Aorta (tissue), 5 donors: ENCODE measurements at places on chromosomes 6 and 20. TPM values are rescaled to one million over a fixed set of nuclear protein-coding genes. Genes with fewer than 3 reads are reported as not detected.

Gene RNF114
- total RNA-seq: 46.8 TPM

Gene FAM120B
- 30.2 TPM for total RNA-seq

Gene ACTL10
- 0.96 TPM for total RNA-seq

Gene RNF144B
- 35.9 TPM for total RNA-seq

Gene PROKR2
- total RNA-seq: not detected

Gene HLA-DQA1
- total RNA-seq: 27.0 TPM

Gene TRIM31
- not detected for total RNA-seq

Gene THEMIS
- 1.7 TPM for total RNA-seq

Gene CD93
- total RNA-seq: 160 TPM

Gene OR12D3
- not detected for total RNA-seq

Gene VWA7
- 0.58 TPM for total RNA-seq

DNA sequence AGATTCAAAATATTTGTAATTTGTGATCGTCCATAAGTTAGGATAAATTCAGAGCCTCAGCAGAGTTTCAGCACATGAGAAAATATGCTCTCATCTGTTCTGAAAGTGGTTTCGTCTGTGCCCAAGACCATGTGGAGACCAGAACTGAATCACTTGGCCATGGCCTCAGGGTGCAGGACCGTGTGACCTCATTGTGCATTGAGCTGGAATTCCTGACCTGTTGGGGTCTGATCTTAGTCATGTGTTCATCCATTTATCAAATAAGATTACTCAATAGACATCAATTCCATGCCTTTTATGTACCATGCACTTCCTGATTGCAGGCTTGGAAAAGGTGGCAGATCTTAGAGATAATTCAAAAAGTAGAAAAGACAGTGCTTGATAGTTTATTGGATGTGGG, 680.5 kb downstream of the QKI start:
- H3K36me3 ChIP-seq: no peaks in the 10 kb centered on the region
- H3K27ac ChIP-seq: no peak overlapping the region
- H3K27me3 ChIP-seq: no peaks in the 10 kb centered on the region
- no peak for DNase-seq

DNA sequence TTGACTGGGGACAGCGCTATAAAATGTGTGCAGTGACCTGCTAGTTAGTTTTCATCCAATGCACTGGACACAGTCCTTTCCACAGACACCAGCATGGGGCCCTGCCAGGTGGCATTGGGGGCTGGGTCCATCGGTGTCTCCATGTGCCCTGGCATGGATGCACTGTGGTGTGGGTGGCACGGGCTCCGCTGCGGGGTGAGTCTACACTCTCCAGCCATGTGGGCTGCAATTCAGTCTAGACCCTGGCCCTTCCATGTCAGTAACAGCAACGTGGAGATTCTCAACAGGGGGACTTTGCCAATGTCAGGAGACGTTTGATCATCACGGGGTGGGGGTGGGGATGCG, 100.0 kb downstream of the RAMACL start:
- H3K4me1 ChIP-seq: no peaks in the 10 kb centered on the region
- H3K36me3 ChIP-seq: no peaks in the 10 kb centered on the region
- DNase-seq: peak; percentile 40
- H3K4me3 ChIP-seq: no peak overlapping the region
- no peak overlapping the region for H3K27ac ChIP-seq

GRCh38 chr6:52407467-52407866, 12.7 kb upstream of the EFHC1 start:
- DNase-seq: no peak
- no peaks in the 10 kb centered on the region for H3K36me3 ChIP-seq
- H3K27ac ChIP-seq: no peak overlapping the region
- no peaks in the 10 kb centered on the region for H3K27me3 ChIP-seq

- DNase-seq: no peak
- H3K4me3 ChIP-seq: no peak overlapping the region
- no peaks in the 10 kb centered on the region for H3K27me3 ChIP-seq
- H3K36me3 ChIP-seq: no peaks in the 10 kb centered on the region
These were observed 56.5 kb upstream of the ADGRF1 start for GRCh38 chr6:47098570-47098993.

DNA sequence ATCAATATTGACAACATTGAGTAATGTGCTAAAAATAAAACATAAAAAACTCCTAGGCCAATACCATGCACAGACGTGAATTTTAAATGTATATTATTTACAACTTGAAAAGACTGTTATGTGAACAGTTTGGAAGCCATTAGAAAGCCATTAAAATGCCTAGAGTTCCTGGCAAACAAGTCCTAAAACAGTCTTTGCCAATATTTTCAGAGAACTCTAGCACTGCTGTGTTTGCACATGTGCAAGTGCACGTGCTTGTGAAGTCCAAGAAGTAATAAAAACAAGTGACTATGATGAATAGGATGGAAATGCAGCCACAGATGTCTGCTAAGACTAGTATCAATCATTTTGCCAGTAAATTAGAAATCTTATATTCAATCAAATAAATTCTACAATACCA, 1447.6 kb downstream of the GRIK2 start:
- H3K27me3 ChIP-seq: no peaks in the 10 kb centered on the region
- H3K4me3 ChIP-seq: no peak overlapping the region
- no peak for DNase-seq
- no peaks in the 10 kb centered on the region for H3K36me3 ChIP-seq

GRCh38 chr20:47359530-47360296, 3.2 kb upstream of the ZMYND8 start:
- peaks cover 5% of the 10 kb centered on the region for H3K4me1 ChIP-seq
- no peak for DNase-seq
- H3K36me3 ChIP-seq: no peaks in the 10 kb centered on the region
- H3K27ac ChIP-seq: peak overlapping the region; percentile 100
- H3K27me3 ChIP-seq: no peaks in the 10 kb centered on the region

- DNase-seq: no peak
- H3K27ac ChIP-seq: no peak overlapping the region
- no peaks in the 10 kb centered on the region for H3K36me3 ChIP-seq
- no peak overlapping the region for H3K4me3 ChIP-seq
These were observed 110.8 kb downstream of the TNFAIP3 start for GRCh38 chr6:137977814-137978213.

DNA sequence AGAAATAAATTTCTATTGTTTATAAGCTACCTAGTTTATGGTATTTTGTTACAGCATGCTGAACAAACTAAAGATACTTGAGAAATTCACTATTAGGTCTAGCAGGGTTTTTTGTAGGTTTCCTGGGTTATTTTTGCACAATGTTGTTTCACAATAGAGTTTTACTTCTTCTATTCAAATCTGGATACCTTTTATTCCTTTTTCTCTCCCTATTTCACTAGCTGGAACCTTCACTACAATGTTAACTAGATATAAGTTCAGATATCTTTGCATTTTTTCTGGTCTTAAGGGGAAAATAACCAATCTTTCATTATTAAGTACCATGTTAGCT, 237.7 kb upstream of the CITED2 start:
- H3K27ac ChIP-seq: no peak overlapping the region
- H3K36me3 ChIP-seq: no peaks in the 10 kb centered on the region
- H3K4me3 ChIP-seq: no peak overlapping the region
- no peaks in the 10 kb centered on the region for H3K27me3 ChIP-seq
- H3K4me1 ChIP-seq: no peaks in the 10 kb centered on the region
- no peak for DNase-seq

- no peaks in the 10 kb centered on the region for H3K36me3 ChIP-seq
- H3K27me3 ChIP-seq: no peaks in the 10 kb centered on the region
- no peak overlapping the region for H3K4me3 ChIP-seq
- peaks cover 2% of the 10 kb centered on the region for H3K4me1 ChIP-seq
- H3K27ac ChIP-seq: no peak overlapping the region
- DNase-seq: no peak
These were observed 38.5 kb downstream of the HTR1B start for GRCh38 chr6:77424761-77425160.

DNA sequence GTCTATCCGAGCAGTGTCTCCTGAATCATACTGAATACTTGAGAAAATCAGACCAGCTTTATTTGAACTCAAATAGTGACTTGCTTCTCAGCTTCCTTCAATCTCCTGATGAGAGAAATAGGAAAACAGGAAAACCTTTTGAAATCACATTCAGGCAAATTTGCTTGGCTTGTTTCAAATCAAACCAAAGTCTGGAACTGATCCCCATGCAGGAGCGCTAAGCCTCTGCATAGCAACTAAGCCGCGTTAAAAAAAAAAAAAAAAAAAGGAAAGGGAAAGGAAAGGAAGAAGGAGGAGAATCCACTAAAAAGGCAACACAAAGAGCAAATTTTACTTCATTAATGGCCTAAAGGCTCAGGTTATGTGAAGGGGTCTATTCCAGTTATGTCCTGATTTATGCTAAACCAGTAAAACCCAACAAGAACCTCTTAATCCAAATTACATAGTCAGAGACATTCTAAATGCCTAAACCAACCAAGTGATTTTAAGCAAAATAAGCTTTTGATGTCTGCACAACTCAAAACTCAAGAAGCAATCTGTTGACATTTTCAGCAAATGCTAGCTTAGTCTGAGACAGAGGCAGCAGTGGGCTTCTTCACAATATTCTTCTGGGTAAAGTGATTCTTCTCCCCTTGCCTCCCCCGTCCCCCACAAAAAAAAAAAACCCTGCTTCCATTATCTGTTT, 112.5 kb downstream of the SOBP start:
- H3K4me3 ChIP-seq: no peak overlapping the region
- H3K4me1 ChIP-seq: no peaks in the 10 kb centered on the region
- no peaks in the 10 kb centered on the region for H3K36me3 ChIP-seq
- H3K27ac ChIP-seq: no peak overlapping the region

- no peak overlapping the region for H3K4me3 ChIP-seq
- no peak overlapping the region for H3K27ac ChIP-seq
- no peaks in the 10 kb centered on the region for H3K36me3 ChIP-seq
- no peaks in the 10 kb centered on the region for H3K27me3 ChIP-seq
These were observed 636.1 kb downstream of the KIF16B start for GRCh38 chr20:15937179-15937578.

GRCh38 chr6:148681666-148682065, 65.2 kb upstream of the UST start:
- no peaks in the 10 kb centered on the region for H3K4me1 ChIP-seq
- DNase-seq: no peak
- no peaks in the 10 kb centered on the region for H3K27me3 ChIP-seq
- no peak overlapping the region for H3K27ac ChIP-seq

DNA sequence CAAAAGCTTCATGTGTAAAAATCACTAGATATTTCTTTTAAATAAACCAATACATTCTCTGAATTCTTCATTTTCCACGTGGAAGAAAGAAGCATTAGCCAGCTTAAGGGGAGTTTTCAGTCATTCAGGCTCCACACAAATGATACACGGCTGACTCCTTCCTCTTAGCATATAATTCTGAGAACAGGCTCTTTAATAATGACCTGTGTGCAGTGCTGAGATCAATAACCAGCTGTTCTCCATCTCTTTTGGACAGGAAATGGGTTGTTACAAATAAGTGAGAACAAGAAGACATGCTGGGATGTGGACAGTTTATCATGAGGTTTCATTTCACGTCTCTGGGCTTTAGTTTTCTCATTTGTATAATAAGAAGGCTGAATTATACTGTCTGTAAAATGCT, 146.9 kb upstream of the C6orf118 start:
- DNase-seq: no peak
- no peaks in the 10 kb centered on the region for H3K4me1 ChIP-seq
- no peak overlapping the region for H3K27ac ChIP-seq
- H3K27me3 ChIP-seq: no peaks in the 10 kb centered on the region
- H3K36me3 ChIP-seq: no peaks in the 10 kb centered on the region
- no peak overlapping the region for H3K4me3 ChIP-seq

DNA sequence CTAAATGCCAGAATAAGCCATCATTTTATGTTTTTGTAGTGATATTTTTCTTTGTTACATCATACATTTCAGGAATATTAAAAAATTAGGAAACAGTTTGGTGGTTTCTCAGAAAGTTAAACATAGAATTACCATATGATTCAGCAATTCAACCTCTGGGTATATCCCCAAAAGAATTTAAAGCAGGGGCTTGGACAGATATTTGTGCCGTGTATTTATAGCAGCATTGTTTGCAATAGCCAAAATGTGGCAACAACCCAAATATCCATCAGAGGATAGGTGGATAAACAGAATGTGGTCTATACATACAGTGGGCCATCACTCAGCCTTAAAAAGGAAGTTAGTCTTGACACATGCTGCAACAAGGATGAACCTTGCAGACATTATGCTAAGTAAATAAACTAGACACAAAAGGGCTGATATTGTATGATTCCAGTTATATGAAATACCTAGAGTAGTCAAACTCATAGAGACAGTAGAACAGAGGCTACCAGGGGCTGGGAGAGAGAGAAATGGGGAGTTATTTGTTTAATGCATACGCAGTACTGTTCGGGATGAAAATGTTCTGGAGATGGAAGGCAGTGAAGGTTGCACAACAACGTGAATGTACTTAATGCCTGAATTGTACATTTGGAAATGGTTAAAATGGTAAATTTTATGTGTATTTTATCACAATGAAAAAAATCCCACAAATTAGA, 18.9 kb upstream of the TRAF3IP2 start:
- H3K4me3 ChIP-seq: no peak overlapping the region
- H3K27ac ChIP-seq: no peak overlapping the region
- DNase-seq: no peak
- H3K36me3 ChIP-seq: no peaks in the 10 kb centered on the region
- no peaks in the 10 kb centered on the region for H3K4me1 ChIP-seq

GRCh38 chr6:26075063-26075717, 12.0 kb upstream of the HFE start:
- H3K36me3 ChIP-seq: no peaks in the 10 kb centered on the region
- no peak overlapping the region for H3K4me3 ChIP-seq
- DNase-seq: no peak
- no peaks in the 10 kb centered on the region for H3K27me3 ChIP-seq
- H3K4me1 ChIP-seq: no peaks in the 10 kb centered on the region

DNA sequence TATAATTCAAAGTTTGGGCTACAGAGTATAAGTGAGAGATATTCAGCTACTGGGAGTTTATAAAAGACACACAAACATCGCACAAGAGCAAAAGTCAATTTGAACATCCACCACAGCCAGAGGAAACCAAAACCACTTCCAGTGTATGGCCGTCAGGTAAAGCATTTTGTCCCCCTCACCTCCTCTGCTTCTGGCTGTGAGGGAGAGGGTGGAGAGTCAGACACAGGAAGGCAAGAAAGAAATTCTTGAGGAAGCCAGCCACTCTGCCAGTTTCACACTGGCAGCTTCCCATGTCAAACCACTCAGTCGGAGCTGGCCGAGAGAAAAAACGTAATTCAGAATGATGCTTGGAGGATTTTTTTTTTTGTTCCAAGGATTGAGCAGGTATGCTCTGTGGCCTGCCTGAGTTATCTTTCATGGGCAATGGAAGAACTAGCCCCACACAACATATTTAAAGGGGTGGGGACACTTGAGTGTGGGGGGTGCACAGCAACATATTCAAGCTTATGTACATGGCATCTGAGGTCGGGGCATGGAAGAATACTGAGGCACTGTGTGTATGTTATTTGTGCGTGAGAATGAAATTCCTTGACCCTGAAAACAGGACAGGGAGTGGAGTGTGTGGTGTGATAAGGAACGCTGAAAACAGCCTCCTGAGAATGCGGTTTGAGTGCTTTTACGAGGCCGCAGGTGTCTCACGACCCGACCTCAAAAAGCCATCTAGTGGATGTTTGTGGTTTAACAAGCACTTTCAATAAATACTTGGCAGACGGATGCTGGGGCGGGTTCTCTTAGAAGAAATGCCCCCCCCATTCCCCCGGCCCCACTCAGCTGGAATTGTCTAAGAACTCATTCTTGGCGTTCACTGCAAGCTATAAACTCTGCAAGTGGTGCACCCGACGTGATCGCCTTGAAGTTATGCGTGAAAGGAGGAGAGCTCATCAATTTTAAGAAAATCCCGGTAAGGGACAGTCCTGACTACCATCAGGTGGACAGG, 27.5 kb upstream of the ZBTB22 start:
- H3K27ac ChIP-seq: no peak overlapping the region
- H3K27me3 ChIP-seq: no peaks in the 10 kb centered on the region
- no peaks in the 10 kb centered on the region for H3K36me3 ChIP-seq
- no peaks in the 10 kb centered on the region for H3K4me1 ChIP-seq
- H3K4me3 ChIP-seq: no peak overlapping the region
